ENCODE measurements at places on chromosomes 6 and 20.

DNA sequence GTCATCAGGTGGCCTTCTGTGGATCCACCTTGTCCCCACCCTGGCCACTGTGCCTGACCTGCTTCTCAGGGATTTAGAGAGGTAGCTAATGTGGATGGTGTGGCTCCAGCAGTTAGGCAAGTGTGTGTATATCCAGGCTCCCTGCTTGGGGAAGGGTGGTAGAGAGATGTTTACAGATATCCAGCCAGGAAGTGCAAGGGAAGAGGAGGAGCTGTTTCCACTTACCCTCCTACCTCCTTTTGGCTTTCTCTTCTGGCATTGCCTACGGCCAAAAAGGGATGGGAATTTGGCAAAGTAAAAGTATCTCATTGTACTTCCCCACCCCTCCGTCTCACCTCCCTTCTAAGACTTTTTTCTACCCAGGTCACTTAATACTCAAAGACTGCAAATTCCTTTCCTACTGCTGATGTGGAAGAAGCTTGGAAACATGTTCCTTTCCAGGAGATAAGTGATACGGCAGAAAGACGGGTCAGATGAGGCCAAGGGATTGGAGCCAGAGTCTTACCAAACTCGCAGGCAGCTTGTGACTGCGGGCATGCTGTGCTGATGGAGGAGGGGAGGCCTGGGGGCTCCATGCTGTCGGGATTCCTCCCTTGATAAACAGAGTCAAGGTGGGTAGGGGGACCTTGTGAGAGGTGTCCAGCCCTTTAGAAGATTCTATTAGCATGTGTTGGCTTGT is 253.4 kb downstream of the PRL start:
- no peak for DNase-seq

- DNase-seq, result no peak
Measured at GRCh38 chr6:101730954-101731353, 337.4 kb downstream of the GRIK2 start.

GRCh38 chr20:20594171-20594530 is 118.3 kb downstream of the RALGAPA2 start:
- no peak for DNase-seq

DNA sequence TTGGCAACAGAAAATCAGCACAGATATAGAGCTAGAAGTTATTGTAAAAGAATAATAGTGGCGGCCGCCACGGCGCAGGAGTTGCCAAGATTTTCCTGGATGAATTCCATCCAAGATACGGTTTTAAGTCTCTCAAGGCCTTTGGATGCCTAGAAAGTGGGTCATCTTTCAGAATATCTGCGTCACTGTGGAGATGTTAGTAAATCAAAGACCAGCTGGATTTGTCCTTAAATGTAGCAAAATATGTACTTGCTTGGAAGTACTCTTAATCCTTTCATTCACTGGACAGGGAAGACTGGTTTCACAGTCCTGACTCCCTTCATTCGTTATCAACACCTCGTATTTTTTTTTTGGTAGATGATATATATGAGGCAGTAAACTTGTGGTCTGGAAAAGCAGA is 83.0 kb downstream of the SLC22A3 start:
- DNase-seq, result peak; percentile 82

- no peak for DNase-seq
Measured at GRCh38 chr6:107105511-107106116, 9.7 kb downstream of the BEND3 start.

DNA sequence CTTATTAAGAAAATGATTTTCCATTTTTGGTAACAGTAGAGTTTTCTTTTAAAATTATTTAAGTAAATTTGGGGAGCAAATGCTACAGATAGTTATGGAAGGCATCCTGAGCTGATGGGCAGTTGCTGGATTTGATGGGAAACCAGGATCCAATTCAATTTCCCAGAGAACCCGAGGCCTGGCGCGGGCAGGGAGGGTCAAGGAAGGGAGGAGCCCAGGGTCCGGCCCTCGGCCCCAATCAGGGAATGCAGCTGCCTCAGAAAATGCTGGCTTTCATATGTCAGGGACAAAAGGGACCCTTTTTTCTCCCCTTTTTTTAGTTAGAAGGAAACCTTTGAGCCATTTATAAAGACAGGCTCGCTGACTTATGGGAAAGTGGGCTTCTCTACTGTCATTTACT is 42.1 kb downstream of the CTCFL start:
- no peak for DNase-seq

DNA sequence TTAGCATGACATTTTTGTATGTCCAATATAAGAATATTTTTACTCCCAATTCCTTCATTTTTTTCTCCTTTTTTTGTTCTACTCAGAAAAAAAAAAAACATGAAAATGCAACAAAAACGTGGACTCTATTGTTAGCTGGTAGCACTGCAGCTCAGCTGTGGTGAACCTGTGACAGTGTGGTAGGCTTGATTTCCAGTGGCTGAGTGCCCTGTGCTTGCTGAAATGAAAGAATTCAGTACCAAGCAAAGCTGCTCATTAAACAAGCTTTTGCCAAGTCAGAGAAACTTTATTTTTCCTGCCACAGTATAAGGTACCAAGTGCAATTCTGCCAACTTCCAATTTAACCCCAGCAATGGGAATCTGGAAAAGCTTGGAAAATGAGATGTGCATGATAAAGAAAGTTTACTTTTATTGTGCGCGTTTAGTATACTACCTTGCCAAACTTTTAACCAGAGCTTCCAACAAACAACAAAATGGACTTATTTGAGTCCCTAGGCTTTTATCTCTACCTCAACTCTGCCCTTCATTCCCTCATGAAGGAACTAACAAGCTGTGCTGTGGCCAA is 215.2 kb downstream of the SLC35F1 start:
- DNase-seq, result no peak

DNA sequence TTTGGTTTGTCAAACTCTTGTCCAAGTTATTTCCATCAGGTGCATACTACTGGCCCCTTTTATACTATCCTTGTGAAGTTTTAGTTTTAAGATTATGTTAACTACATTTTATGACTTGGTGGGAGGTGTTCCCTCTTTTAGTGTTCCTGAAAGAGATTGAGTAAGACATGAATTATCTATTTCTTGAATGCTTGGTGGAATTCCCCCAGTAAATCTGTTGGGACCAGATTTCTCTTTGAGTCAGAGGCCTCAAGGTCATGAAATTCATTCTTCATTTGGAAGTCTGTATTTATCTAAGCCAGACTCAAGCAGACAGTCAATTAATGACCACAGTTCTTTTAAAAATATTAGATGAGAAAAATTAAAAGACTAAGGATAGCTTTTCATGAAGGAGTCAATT is 81.3 kb downstream of the MOXD1 start:
- peak; percentile 24 for DNase-seq

DNA sequence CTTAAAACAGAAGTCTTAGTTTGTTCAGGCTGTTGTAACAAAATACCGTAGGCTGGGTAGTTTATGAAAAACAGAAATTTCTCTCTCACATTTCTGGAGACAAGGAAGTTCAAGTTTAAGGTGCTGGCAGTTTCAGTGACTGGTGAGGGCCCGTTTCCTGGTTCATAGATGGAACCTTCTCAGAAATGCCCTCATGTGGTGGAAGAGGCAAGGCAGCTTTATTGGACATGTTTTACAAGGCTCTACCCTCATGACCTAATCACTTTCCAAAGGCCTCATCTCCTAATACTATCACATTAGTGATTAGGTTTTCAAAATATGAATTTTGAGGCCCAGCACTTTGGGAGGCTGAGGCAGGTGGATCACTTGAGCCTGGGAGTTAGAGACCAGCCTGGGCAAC is 2.4 kb downstream of the HEBP2 start:
- DNase-seq, result no peak

- no peak for DNase-seq
Measured at GRCh38 chr6:63487103-63487813, 85.0 kb upstream of the LOC128125822 start.

GRCh38 chr6:96537726-96538125 is 16.1 kb downstream of the UFL1 start:
- no peak for DNase-seq

GRCh38 chr6:48615041-48615440 is 504.0 kb upstream of the PTCHD4 start:
- DNase-seq, result peak; percentile 3

DNA sequence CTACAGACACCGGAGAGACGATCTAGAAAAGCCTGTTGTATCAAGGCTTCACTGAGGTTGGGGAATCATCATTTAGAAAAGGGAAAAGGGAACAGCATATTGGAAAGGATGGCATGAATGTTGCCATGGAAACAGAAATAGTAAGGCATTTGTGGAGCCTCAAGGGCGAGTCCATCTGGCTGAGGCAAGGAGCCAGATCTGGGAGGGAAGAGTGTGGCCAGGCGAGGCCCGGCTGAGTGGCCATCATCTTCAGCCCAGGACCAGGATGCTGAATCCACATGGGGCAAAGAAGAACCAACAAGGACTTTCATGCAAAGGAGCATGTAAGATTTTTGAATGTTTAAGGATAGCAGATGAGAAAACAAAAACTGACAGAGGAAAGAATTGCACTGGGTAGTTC is 85.8 kb downstream of the MAP3K5 start:
- no peak for DNase-seq

DNA sequence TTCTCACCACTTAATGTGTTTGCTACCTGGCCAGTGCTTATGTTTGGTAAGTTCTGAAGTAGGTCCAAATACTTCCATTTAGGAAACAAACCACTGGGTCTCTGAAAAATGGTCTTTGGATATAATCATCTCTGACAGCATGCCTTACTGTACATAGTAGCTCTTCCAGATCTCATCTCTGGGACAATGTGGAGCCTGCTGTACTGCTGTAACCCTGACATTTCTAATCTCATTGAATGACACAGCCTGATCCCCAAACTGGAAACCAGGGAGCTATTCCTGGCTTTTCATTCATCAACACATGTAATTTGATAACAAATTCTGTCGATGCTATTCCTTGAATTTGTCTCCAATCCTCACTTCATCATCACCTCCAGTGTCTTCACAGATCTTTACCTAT is 23.5 kb downstream of the OGFRL1 start:
- no peak for DNase-seq

- DNase-seq, result no peak
Measured at GRCh38 chr20:63979229-63979556, 249 bp downstream of the SAMD10 start.

GRCh38 chr20:59027741-59028320 is 4.3 kb downstream of the ATP5F1E start:
- no peak for DNase-seq

- no peak for DNase-seq
Measured at GRCh38 chr6:4088704-4089103, 9.8 kb upstream of the FAM217A start.

- DNase-seq, result no peak
Measured at GRCh38 chr20:64086801-64087200, 2.6 kb upstream of the LKAAEAR1 start.

DNA sequence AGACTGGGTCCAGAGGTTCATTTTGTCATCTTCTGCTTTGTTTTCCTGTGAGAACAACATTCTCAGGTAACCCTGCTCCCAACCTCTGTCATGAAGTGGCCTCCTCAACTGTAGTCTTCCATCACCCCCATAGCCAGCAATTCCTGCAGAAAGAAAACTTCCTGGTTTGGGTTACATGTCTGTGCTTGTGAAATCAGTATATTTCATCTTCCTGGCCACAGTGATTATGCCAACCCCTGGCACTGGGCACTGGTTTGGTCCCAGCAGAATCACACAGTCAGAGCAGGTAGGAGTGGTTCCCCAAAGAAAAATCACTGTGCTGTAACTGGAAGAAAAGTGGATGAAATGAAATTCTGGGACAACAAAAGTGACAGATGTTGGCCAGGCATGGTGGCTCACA is 52.5 kb downstream of the CRYBG1 start:
- DNase-seq, result no peak

DNA sequence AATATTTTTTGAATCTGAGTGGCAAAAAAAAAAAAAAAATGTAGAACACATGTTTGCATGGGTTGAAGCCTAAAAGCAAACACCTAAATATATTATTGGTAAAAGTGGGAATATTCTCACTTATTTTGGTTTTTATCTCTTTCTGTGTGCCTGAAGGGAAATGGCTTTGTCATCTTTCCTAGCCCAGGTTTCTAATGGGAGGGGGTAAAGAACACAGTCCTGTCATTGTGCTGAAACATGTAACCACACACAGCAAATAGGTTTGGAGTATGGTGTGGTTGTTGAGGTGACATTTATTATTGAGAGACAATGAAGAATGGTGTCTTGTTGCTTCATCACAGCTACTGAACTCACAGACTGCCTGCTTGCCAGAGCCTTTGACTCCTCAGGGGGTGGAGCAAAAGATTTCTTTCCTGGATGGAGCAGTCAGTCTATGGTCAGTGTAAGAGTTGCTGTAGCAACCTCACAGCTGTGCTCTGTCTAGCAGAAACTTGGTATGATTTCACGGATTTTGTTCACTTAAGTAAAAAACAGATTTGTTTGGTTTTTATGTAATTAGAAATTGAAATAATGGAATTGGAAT is 70.2 kb downstream of the CEP57L1 start:
- peak; percentile 50 for DNase-seq

Measured in AG04450 (cell line).